ENCODE measurements at places on chromosomes 11 and 22.
A peak's percentile ranks its signal among the peaks of the same experiment; 100 is the strongest.

DNA sequence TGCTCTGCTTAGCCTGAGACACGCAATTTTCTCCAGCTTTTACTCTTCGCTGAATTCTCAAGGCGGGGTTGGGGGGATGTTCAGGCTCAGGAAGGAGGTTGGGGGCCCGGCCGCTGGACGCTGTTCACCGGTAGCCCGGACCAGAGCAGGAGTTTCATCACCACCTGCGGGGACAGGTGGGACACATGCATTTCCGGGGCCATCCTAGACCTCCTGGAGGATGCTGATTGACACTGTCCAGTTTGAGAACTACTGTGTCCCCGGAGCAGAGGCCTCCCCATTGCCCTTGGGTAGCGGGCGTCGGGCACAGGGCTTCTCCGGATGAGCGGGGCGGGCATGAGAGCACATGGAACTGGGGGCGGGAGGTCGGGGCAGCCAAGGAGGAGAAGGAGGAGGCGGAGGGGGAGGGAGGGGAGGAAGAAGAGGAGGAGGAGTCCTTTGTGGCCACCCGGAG, 144.0 kb upstream of the GRK3 start:
- no peak for DNase-seq

DNA sequence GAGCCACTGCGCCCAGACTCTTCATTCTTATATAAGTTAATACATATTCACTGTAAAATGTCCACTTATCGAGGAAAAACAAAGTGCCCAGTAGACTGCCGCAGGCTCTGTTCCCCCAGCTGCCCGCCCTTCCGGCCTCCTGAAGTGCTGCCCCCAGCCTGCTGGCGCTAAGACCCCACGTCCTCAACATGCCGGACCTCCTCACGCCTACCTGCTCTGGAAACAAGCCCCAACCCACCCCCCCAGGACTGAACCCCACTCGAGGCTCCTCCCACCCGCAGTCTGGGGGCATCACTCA, 1.1 kb downstream of the GATD1 start:
- DNase-seq, result no peak

DNA sequence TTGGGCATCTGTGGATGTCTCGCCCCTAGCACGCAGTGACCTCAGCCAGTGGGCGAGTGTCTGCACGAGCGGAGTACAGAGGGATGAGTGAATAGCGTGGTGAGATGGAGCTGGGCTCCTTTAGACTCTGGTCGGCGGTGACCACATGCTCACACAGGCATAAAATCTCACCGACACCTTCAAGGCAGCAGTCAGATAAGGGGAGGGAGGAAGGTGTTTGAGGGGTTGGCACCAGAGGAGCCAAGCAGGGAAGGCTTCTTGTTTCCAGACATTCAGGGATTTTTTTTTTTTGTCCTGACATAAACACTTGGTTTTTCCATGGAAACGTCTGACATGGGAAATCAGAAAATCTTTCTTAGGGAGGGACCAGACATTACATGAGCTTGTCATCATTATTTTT, 35.8 kb downstream of the GRIK4 start:
- DNase-seq, result no peak

DNA sequence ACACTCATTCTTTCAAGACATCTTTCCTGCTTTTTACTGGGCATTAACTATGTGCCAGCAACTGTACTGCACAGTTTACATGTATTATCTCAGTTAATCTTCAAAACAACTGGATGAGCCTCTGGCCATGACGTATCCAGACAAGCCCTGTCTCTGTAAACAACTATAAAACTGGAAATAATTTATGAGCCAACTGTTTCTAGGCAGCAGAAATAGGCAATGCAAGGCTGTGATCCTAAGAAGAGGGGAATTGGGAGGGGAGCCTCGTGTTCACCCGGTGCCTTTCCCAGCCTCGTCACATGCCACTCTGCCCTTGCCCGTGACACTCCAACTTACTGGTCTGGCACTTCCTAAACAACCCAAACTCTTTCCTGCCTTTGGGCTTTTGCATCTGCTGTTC, 82.8 kb downstream of the FBXO7 start:
- DNase-seq, result no peak

DNA sequence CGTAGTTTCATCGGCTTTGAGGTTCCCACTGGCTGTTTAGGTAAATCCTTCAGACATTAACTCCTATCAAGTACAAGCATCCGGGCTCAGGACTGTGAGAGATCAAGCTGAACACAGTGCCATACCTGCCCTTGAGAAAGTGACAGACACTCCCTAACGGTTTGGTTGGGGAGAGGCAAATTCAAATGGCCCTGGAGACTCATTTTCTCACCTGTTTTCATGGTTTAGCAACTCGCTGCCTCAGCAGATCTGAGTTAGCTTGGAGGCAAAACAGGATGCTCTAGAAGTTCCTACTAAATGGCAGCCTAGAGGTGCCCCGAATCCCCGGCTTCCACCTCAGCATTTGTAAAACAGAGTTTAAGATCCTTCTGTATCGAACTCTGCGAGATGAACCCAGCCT, 3.6 kb upstream of the FBXO3 start:
- DNase-seq, result no peak

- DNase-seq, result no peak
These were observed 46.1 kb upstream of the PHF21B start for GRCh38 chr22:45055936-45056335.

- no peak for DNase-seq
These were observed 838 bp downstream of the FKBP2 start for GRCh38 chr11:64241491-64242374.

- DNase-seq, result no peak
These were observed 21.5 kb downstream of the CASP4 start for GRCh38 chr11:104946907-104947306.

- DNase-seq, result no peak
These were observed 71.4 kb downstream of the INSC start for GRCh38 chr11:15186146-15186545.

GRCh38 chr11:17917556-17917955, 95.3 kb downstream of the SERGEF start:
- DNase-seq, result no peak

DNA sequence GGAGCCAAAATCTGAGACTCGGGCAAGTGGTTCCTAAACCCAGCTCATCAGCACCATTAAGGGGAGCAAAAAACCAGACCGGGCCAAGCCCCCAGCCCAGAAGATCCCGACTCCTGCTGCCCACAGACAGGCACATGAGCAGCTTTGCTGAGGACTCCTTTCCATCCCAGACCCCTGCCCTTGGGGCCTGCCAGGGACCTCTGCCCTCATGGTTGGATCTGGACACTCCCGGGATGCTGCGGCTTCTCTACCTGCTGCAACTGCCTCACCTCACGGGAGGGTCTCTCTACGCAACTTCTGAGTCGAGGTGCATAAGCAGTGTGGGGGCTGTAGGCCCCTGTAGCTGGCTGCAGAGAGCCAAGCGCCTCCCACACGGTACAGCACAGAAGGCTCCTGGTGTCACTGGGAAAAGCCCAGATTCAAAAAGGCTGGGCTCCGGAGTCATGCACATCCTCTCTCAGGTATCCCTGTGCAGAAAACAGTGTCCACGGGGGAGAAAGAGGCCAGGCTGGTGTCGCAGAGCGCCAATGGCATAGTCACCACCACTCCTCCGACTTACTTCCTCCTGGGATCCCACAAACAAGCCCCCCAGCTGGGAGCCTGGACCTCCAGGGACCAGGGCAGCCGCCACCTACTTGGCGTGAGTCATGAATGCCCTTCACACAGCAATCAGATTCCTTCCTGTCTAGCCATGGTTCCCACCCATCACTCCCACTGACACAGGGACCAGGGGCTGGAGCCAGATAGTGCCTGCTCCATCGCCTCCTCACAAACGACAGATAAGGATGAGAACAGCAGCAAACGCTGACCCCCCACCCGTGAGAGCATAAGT, 122.1 kb downstream of the BCR start:
- DNase-seq, result no peak

- no peak for DNase-seq
These were observed 242.1 kb downstream of the LUZP2 start for GRCh38 chr11:24738972-24739371.

- no peak for DNase-seq
These were observed 92.1 kb downstream of the PKNOX2 start for GRCh38 chr11:125256541-125257189.

DNA sequence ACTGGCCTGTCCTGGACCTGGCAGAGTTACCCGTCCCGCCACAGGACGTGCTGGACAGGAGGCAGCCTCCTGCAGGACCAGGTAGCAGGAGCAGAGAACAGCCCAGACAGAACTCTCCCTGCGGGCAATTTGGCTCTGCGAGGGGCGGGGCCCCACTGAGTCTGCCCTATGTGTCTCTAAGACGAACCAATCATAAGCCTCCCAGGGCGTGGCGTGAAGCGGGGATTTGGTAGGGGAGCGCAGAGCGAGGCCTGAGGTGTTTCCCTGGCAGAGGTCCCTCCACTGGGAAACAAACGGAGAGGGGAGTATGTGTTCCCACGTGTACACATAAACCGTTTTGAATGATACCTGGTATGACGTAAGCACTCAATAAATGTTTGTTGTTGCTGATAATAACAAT, 7.4 kb downstream of the CD82 start:
- peak; percentile 24 for DNase-seq

DNA sequence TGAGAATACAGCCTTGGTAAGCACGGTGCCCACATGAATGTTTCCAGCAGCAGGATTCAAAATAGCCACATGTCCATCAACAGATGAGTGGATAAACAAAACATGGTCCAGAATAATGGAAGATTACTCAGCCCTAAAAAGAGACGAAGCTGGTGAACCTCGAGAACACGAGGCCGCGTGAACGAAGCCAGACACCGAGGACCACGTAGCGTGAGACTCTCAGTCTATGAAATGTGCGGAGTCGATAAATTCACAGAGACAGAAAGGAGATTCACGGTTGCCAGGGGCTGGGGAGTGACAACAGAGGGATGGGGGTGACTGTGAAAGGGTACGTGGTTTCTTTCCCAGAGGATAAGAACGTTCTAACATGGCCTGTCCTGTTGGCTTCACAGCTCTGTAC, 2.9 kb upstream of the ASCL2 start:
- DNase-seq, result no peak

DNA sequence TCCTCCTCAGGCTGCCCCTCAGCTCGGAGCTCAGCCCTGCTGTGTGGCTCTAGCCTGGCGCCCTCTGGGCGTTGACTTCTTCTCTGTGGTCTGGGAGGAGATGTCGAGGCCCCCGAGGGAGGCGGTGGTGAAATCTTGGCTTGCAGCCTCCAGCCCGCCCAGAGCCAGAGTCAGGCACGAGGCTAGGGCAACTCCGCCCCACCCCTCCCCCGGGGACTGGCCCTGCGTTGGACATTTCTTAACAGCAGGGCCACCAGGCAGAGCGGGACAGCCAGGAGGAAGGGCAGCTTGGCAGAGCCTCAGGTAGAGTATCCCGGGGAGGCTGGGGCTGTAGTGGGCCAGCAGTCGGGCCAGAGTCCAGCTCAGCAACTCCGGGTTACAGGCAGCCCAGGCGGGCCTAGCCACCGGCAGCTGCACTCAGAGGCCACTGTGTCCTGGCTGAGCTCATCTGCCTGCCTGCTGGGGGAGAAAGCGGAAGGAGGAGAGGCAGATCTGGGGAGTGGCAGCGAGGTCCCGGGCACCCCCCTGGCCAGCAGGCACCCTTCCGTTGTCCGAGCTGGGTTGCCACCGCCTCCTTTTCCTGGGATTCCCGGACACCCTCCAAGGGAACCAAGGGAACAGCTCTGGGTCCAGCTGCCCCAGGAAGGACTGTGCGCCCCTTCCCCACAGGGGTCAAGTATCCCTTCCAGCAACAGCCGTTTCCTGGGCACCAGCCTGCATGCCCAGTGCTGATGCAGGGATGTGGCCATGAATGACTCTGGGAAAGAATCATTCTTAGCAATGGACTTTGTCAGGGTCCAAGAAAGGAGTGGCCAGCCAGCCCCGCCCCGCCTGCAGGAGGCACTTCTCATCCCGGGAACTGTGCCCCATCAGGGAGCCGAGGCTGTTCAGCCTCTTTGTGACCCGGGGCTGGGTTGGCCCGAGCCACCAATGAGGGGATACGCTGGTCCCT, at the start of gene ALDH3B1:
TSS of gene ALDH3B1 (plus strand) at position 238 of the 952 bp plus-strand sequence. CDS start 4,971 bp downstream, outside the sequence.
- DNase-seq, result no peak

DNA sequence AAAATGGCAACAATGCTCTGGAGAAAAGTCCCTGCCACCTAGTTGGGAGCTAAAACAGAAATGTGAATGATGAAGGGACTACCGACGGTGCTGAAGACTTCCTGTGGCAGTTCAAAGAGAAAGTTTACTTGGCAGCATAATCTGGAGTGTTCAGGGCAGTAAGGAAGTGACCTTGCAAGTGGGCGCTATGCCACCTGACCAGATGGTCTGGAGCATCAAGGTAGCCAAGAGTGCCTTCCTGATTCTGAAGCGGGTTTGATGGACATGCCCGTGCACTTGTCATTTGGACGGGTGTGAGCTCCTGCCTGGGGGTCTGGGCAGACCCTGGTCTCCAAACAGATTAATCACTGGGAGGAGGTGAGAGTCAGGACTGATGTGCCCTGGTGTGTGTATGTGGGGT, 1.8 kb upstream of the SNX19 start:
- no peak for DNase-seq

DNA sequence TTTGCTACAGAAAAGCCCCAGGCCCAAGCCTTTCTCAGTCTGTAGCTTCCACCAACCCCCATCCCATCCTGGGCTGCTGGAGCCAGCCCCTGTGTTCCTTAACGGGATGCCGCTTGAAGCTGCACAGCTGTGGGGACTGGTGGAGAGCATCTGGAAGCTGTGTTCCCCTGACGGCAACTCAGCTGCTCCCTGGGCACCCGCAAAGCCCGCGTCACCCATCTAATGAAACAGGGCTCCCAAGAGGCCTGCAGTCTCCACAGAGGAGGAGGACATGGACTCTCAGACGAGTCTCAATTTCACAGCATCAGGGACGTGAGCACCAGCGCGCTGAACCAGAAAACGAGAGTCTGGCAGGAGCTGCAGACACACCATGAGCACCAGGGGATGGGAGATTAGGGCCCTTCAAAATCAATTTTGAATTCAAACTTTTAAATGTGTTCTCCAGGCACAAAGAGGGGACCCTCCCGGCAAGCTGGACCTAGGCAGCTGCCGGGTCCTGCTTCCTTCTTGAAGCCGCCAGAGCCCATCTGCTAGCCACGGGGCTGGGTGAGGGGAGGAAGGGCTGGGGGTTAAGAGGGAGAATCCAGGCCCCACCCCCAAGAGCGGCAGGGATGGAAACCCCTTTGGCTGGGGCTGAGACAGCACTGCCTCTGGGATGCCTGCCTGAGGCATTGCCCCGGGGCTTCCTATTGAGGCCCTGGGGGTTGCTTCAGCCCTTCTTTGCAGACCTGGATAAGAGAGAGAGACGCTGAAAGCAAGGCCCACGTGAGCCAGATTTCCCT, 21.0 kb downstream of the LMO1 start:
- no peak for DNase-seq

DNA sequence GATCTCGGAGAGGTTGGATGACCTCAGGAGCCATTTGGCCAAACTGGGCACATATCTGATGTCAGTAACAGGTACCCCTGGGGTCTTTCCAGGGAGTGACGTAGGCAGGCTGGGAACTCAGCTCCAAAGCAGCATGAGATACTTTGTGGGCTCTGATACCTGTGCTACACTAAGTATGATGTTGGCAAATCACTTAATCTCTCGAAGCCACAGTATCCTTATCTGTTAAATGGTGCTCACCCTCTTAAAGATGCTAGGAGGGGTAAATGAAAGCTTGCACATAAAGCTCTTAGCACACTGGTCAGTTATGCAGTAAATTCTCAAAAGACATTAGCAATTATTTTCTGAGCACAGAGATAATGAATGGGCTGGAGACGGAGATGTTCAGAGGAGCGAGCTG, 17.1 kb upstream of the DGKZ start:
- DNase-seq, result no peak

Measured in stimulated activated CD4-positive, alpha-beta T cell treated with anti-CD3 and anti-CD28 coated beads, Interleukin-1b, Interleukin-23, amount 100 ng/mL, for 4 hours (primary cell).